ENCODE measurements at places on chromosomes 2 and 18. TPM values are rescaled to one million over a fixed set of nuclear protein-coding genes. Genes with fewer than 3 reads are reported as not detected.
A peak's percentile ranks its signal among the peaks of the same experiment; 100 is the strongest.

DNA sequence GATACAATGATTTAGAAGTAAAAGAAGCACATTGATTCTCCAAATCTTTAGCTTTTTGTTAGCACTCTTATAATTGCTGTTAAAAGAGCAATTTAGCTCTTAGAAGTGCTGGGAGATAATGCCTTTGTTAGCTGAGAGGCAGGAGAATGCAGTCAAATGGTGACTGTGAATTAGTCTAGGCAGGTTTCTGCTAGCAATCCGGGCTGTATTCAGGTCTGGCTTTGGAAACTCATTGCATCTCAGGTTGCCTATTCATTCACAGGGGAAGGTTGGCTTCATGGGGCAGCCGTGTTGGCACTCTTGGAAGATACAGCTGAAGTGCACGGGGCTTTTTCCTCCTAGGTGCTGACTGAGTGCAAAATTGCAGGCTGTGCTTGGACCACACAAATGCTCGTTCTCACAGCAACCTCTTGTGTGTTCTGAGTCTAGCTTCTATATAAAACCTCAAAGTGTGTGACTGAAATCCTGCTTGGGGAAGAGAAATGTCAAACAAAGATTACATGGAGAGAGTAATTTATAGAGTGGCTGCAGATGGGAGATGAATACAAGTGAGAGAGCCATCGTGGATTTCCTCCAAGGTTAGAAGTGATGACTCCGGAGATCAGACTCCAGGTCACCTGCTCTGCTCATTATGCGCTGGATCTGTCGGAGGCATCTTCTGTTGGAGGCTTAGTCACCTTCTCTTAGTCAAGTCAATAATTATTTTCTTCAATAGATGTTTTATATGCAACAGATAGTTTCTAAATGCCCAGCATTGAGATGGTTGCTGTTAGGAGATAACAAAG lies 167.8 kb downstream of the PMAIP1 start:
- H3K4me1 ChIP-seq: no peaks in the 10 kb centered on the region
- H3K27me3 ChIP-seq: no peaks in the 10 kb centered on the region
- H3K36me3 ChIP-seq: no peaks in the 10 kb centered on the region
- H3K27ac ChIP-seq: no peak overlapping the region

- no peak for DNase-seq
- H3K4me3 ChIP-seq: no peak overlapping the region
- no peaks in the 10 kb centered on the region for H3K4me1 ChIP-seq
- H3K36me3 ChIP-seq: no peaks in the 10 kb centered on the region
Measured at GRCh38 chr18:66280470-66280869, 323.4 kb downstream of the CDH19 start.

RIT2 gene
- total RNA-seq: not detected

GRCh38 chr2:42216694-42217093 lies 47.5 kb downstream of the EML4 start:
- no peak overlapping the region for H3K27ac ChIP-seq
- no peak overlapping the region for H3K4me3 ChIP-seq
- H3K4me1 ChIP-seq: peaks cover 2% of the 10 kb centered on the region
- no peaks in the 10 kb centered on the region for H3K27me3 ChIP-seq

CRYGD gene
- 5.1 TPM for total RNA-seq

DNA sequence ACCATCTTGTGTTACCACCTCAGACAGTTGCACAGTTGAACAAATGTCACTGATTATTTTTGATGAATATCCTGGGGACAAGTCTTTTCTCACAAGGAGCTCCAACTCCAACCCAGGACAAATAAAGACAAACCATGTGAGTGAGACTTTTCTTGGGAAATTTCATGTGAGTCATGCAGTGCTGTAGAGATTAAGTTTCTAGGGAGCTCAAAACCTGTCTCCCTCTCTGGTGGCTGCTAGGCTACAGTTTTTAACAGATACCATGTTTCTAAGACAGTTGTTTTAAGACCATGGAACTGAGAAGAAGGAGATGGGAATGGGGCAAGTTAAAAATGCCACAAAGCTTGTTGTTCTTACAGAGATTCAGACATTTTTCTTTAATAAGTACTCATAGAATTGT lies 255.5 kb downstream of the RIT2 start:
- no peak overlapping the region for H3K4me3 ChIP-seq
- no peaks in the 10 kb centered on the region for H3K4me1 ChIP-seq
- DNase-seq: no peak
- no peaks in the 10 kb centered on the region for H3K27me3 ChIP-seq
- H3K36me3 ChIP-seq: no peaks in the 10 kb centered on the region
- H3K27ac ChIP-seq: no peak overlapping the region

DNA sequence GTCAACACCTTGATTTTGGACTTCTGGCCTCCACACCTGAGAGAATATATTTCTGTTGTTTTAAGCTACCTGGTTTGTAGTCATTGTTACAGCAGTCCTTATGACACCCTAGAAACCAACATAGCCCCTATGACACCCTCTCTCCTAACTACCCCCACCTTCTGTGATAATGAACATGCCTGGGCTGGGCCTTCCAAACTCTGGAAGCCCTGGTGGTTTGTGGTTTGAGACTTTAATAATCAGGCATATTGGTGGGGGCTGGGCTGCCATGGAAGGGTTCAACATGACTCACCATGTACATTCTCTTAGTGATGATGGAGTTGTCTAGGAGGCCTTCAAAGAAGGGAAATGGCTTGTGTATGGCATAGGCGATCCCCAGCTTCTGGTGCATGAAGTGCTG lies 3.3 kb downstream of the SP110 start:
- H3K27ac ChIP-seq: no peak overlapping the region
- peaks cover 6% of the 10 kb centered on the region for H3K4me1 ChIP-seq
- DNase-seq: no peak
- H3K4me3 ChIP-seq: no peak overlapping the region
- H3K36me3 ChIP-seq: no peaks in the 10 kb centered on the region

DNA sequence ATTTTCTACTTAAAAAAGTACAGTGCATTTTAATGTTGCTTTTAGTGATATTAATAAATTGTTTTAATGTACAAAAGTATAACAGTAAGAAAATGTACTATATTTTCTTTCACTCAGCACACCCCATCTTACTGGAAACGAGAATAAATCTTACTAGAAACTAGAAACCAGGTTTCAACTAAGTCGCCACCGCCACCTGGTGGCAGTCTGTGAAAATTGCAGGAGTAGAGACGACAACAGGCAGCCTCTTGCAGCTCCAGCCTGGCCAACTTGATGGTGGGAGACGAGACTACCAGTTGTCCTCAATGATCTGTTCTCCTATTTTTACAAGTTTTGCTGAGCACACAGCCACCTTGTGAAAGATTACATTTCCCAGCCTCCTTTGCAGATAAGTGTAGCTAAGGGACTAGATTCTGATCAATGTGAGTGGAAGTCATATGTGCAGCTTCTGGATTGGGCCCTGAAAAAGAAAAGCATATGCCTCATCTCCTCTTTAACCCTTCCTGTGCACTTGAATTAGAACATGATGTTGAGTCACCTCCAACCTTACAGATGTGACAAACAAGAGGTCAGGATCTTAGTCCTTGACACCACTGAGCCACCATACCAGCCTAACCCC lies 8.7 kb downstream of the OTOF start:
- H3K36me3 ChIP-seq: no peaks in the 10 kb centered on the region
- H3K4me1 ChIP-seq: no peaks in the 10 kb centered on the region
- H3K27me3 ChIP-seq: no peaks in the 10 kb centered on the region
- no peak overlapping the region for H3K27ac ChIP-seq

DNA sequence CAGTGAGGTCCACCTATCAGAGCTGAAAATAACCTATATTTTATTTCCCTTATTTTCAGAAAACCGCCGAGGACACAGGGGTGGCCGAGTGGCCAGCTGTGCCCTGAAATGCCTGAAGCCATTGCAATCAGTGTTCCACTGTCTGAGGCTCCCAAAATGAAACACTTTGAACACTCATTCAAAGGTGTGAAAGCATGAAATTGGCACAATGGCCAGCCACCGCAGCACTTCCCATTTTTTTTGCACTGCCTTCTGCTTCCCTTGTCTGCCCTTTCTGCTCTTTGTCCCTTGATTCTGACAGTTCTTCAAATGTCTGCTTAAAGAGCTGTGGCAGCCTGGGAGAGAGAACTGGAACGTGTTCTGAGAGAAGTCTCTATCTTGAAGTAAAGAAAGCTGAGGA lies 1127.5 kb upstream of the CELF4 start:
- no peaks in the 10 kb centered on the region for H3K36me3 ChIP-seq
- no peak overlapping the region for H3K4me3 ChIP-seq
- no peak for DNase-seq
- H3K4me1 ChIP-seq: no peaks in the 10 kb centered on the region
- H3K27ac ChIP-seq: no peak overlapping the region
- no peaks in the 10 kb centered on the region for H3K27me3 ChIP-seq

- no peaks in the 10 kb centered on the region for H3K27me3 ChIP-seq
- DNase-seq: peak; percentile 66
- no peaks in the 10 kb centered on the region for H3K36me3 ChIP-seq
- H3K4me1 ChIP-seq: peaks cover 18% of the 10 kb centered on the region
- H3K4me3 ChIP-seq: no peak overlapping the region
Measured at GRCh38 chr2:46970334-46971288, 55.0 kb upstream of the MCFD2 start.

LTBP1 gene
- total RNA-seq: 23.9 TPM

DNA sequence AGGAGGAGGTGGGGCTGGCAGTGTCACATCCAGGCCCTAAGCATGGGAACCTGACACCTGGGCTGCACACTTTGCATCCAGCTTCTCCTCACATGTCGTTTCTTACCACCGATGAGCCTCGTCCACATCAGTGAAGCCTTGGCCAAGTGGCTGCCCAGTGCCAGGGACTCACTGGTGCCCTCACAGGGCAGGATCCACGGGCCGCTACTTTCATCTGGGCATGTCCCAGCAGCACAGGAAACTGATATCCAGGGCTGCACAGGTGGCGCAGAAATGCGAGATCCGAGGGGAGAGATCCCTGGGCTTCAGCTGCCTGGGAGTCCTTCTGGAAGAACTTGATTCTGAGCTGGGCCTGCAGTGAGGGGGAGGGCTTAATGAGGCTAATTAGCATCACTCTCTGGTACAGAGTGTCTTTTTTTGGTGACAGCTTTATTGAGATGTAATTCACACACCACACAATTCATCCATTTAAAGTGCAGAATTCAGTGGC lies 291.6 kb upstream of the HDAC4 start:
- H3K4me1 ChIP-seq: no peaks in the 10 kb centered on the region
- no peak overlapping the region for H3K4me3 ChIP-seq

- H3K36me3 ChIP-seq: no peaks in the 10 kb centered on the region
- DNase-seq: no peak
- no peak overlapping the region for H3K4me3 ChIP-seq
- H3K27ac ChIP-seq: no peak overlapping the region
Measured at GRCh38 chr2:57888463-57888862, 158.1 kb upstream of the VRK2 start.

TMEM185B gene
- 14.5 TPM for total RNA-seq

C2orf80 gene
- not detected for total RNA-seq

MPV17 gene
- total RNA-seq: 62.0 TPM

DNA sequence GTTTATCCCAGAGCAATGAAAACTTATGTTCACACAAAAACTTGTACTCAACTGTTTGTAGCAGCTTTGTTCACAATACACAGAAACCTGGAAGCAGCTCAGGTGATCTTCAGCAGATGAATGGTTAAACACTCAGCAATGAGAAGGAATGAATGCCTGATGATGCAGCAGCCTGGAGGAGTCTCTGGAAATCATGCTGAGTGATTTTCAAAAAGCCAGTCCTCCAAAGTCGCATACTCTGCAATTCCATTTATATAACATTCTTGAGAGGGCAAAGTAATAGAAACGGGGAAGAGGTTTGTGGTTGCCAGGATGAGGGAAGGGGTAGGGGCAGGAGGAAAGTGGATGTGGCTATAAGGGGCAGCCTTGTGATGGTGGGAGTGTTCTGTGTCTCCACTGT lies 108.1 kb downstream of the CTIF start:
- no peak overlapping the region for H3K4me3 ChIP-seq
- no peak for DNase-seq
- H3K36me3 ChIP-seq: no peaks in the 10 kb centered on the region
- no peaks in the 10 kb centered on the region for H3K4me1 ChIP-seq
- H3K27me3 ChIP-seq: no peaks in the 10 kb centered on the region

DNA sequence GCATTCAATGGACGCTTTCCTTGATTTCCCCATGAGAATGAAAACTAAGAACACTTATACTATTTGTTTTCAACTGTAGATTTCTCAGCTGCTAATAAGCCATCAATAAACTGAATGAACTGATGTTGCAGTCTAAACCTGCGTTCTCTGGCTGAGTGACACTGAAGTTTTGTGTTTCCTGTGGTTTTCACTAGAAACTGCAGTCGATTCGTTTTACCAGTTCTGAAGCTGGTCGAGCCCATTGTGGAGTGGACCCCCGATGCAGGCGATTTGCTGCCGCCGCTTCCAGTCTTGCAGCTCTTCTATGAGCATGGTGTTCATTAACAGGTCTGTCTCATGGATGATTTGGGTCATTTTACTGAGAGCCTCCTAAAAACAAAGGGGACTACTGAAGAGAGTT lies 50.6 kb upstream of the STAT1 start:
- no peaks in the 10 kb centered on the region for H3K36me3 ChIP-seq
- no peaks in the 10 kb centered on the region for H3K27me3 ChIP-seq
- H3K27ac ChIP-seq: no peak overlapping the region
- DNase-seq: no peak
- H3K4me1 ChIP-seq: no peaks in the 10 kb centered on the region

GRCh38 chr2:192513575-192513974 lies 318.8 kb upstream of the TMEFF2 start:
- H3K36me3 ChIP-seq: no peaks in the 10 kb centered on the region
- DNase-seq: no peak
- H3K27me3 ChIP-seq: no peaks in the 10 kb centered on the region
- H3K4me1 ChIP-seq: no peaks in the 10 kb centered on the region
- no peak overlapping the region for H3K4me3 ChIP-seq

DNA sequence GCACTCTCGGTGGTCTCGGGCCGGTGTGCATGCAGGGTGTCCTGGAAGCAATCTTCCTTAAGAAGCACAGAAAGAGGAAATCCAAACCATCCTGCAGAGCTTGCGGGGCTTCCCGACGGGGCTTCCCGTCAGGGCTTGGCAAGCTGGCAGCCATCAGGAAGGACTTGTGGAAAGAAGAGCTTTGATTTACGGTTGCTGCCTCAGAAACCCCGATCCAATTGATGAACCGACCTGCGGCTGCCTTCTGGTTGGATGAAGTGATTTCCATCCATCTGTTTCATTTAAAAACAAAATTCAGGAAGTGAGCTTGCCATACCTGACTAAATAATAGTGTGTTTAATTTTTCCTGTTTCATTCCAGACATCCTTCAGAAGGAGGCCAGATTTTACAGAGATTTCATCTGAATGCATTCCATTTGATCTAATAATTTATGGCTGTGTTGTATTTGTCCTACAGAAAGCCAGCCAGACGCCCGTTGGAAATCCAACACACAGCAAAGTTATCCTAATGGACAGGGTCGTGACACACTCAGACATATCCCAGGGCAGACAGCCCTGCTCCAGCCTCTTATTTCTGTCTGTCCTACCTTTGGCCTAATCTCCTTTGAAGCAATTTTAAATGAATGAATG lies 141.3 kb downstream of the SEPTIN10 start:
- no peak for DNase-seq
- no peak overlapping the region for H3K4me3 ChIP-seq
- H3K4me1 ChIP-seq: no peaks in the 10 kb centered on the region
- H3K27ac ChIP-seq: no peak overlapping the region
- H3K27me3 ChIP-seq: no peaks in the 10 kb centered on the region

KCNIP3 gene
- total RNA-seq: 11.7 TPM

TUBA4B gene
- total RNA-seq: not detected
